A673 (cell line): ENCODE measurements at places on chromosomes 5 and 9. TPM values are rescaled to one million over a fixed set of nuclear protein-coding genes. Genes with fewer than 3 reads are reported as not detected.

INSL4 gene
- not detected in 2 replicates for total RNA-seq

PCDHA9 gene
- total RNA-seq: 0.33 and 0.37 TPM in 2 replicates

- peak overlapping the region; percentile 70 for H3K27ac ChIP-seq
- H3K27me3 ChIP-seq: no peaks in the 10 kb centered on the region
- DNase-seq: peak; percentile 60
- no peak overlapping the region for H3K4me3 ChIP-seq
- H3K4me1 ChIP-seq: peaks cover 61% of the 10 kb centered on the region
Measured at GRCh38 chr9:38018958-38019602, 49.9 kb downstream of the SHB start.

DNA sequence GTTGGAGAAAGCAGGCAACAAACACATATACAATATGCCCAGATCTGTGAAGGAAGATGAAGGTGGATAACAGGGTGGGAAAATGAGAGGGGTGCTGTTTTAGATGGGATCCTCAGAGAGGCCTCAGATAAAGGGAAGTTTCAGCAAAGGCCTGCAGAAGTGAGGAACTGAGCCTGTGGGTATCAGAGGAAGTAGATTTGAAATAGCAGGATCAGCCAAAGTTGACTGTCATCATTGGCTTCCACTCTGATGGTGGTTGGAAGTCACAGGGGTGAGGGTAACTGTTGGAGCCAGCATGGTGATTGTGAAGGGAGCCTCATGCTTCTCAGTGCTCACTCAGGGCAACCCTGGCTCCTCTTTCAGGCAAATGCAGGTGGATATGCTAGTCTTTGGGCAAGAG lies 607.2 kb upstream of the CLINT1 start:
- no peak for DNase-seq
- no peaks in the 10 kb centered on the region for H3K27me3 ChIP-seq
- no peaks in the 10 kb centered on the region for H3K4me1 ChIP-seq
- no peaks in the 10 kb centered on the region for H3K36me3 ChIP-seq
- H3K27ac ChIP-seq: no peak overlapping the region
- H3K4me3 ChIP-seq: no peak overlapping the region

DNA sequence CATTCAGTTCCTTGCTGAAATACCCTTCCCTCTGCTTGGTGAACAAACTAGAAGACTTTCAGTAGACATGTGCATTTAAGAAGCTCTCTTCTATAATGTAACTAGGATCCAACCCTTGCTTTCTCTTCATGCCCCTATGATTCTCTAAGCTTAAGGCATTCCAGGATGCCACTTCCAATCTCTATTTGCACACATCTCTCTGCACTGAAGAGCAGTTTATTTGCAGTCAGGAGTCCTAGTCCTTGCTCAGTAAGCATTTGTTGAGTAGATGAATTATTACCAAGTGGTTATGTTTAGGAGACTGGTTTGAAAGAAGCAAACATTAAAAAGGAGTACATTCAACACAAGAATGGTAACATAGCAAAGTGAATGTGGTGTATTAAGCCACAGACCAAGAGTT lies 274.2 kb upstream of the KLF9 start:
- H3K4me1 ChIP-seq: no peaks in the 10 kb centered on the region
- DNase-seq: no peak
- H3K27me3 ChIP-seq: no peaks in the 10 kb centered on the region
- no peak overlapping the region for H3K4me3 ChIP-seq

GRCh38 chr9:38355517-38356120 lies 36.9 kb upstream of the ALDH1B1 start:
- no peaks in the 10 kb centered on the region for H3K4me1 ChIP-seq
- no peak overlapping the region for H3K4me3 ChIP-seq
- H3K27me3 ChIP-seq: no peaks in the 10 kb centered on the region

- no peaks in the 10 kb centered on the region for H3K27me3 ChIP-seq
- H3K4me3 ChIP-seq: no peak overlapping the region
- no peaks in the 10 kb centered on the region for H3K36me3 ChIP-seq
- peaks cover 6% of the 10 kb centered on the region for H3K4me1 ChIP-seq
- H3K27ac ChIP-seq: no peak overlapping the region
Measured at GRCh38 chr9:37414503-37414943, 8.0 kb upstream of the GRHPR start.
